Progenitor cell of endocrine pancreas (in vitro differentiated cells): ENCODE measurements at places on chromosomes 1 and 21. TPM values are rescaled to one million over a fixed set of nuclear protein-coding genes. Genes with fewer than 3 reads are reported as not detected.

The ADCY10 gene
- 0.55 and 0.60 TPM in 2 replicates for total RNA-seq

- no peaks in the 10 kb centered on the region for H3K36me3 ChIP-seq
- peak overlapping the region; percentile 55 for H3K4me3 ChIP-seq
- no peak overlapping the region for H3K27ac ChIP-seq
- H3K27me3 ChIP-seq: peaks cover 25% of the 10 kb centered on the region
Measured at GRCh38 chr1:15155191-15155590, 1.6 kb downstream of the TMEM51 start.

DNA sequence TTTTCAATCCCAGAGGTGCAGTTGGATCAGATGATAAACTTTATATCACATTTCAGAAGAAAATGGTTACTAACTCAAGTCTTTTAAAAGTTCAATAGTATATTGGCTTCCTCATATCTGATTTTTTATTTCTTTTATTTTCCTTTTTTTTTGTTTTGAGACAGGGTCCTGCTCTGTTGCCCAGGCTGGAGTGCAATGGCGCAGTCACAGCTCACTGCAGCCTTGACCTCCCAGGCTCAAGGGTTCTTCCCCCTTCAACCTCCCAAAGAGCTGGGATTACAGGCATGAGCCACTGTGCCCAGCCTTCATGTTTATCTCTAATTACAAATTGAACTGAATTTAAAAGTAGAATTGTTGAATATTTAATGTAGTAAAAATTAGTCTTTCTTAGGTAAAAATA is 13.9 kb downstream of the FLVCR1 start:
- peaks cover 23% of the 10 kb centered on the region for H3K36me3 ChIP-seq
- no peak overlapping the region for H3K4me3 ChIP-seq
- H3K27ac ChIP-seq: no peak overlapping the region

The EFNA3 gene
- total RNA-seq: 9.0 and 10.5 TPM in 2 replicates

The CDC42BPA gene
- total RNA-seq: 32.7 and 35.3 TPM in 2 replicates

GRCh38 chr1:86993269-86993985 is 79.0 kb downstream of the HS2ST1 start:
- DNase-seq: no peak
- H3K4me3 ChIP-seq: no peak overlapping the region
- H3K27me3 ChIP-seq: no peaks in the 10 kb centered on the region

GRCh38 chr1:167935216-167936067 is 1.0 kb upstream of the DCAF6 start:
- H3K4me3 ChIP-seq: peak overlapping the region; percentile 98
- peaks cover 27% of the 10 kb centered on the region for H3K4me1 ChIP-seq
- no peaks in the 10 kb centered on the region for H3K36me3 ChIP-seq
- no peak for DNase-seq
- no peaks in the 10 kb centered on the region for H3K27me3 ChIP-seq
- H3K27ac ChIP-seq: peak overlapping the region; percentile 100

GRCh38 chr1:29599071-29599470 is 362.7 kb downstream of the PTPRU start:
- H3K4me1 ChIP-seq: no peaks in the 10 kb centered on the region
- H3K27ac ChIP-seq: peak overlapping the region; percentile 27
- no peak for DNase-seq
- H3K27me3 ChIP-seq: peaks cover 15% of the 10 kb centered on the region
- no peaks in the 10 kb centered on the region for H3K36me3 ChIP-seq
- H3K4me3 ChIP-seq: no peak overlapping the region

GRCh38 chr1:29683472-29683871 is 447.1 kb downstream of the PTPRU start:
- no peaks in the 10 kb centered on the region for H3K36me3 ChIP-seq
- DNase-seq: no peak

GRCh38 chr1:218964471-218965185 is 209.1 kb upstream of the LYPLAL1 start:
- DNase-seq: no peak
- H3K36me3 ChIP-seq: no peaks in the 10 kb centered on the region
- no peak overlapping the region for H3K27ac ChIP-seq
- no peak overlapping the region for H3K4me3 ChIP-seq

The CLCA4 gene
- not detected in 2 replicates for total RNA-seq

DNA sequence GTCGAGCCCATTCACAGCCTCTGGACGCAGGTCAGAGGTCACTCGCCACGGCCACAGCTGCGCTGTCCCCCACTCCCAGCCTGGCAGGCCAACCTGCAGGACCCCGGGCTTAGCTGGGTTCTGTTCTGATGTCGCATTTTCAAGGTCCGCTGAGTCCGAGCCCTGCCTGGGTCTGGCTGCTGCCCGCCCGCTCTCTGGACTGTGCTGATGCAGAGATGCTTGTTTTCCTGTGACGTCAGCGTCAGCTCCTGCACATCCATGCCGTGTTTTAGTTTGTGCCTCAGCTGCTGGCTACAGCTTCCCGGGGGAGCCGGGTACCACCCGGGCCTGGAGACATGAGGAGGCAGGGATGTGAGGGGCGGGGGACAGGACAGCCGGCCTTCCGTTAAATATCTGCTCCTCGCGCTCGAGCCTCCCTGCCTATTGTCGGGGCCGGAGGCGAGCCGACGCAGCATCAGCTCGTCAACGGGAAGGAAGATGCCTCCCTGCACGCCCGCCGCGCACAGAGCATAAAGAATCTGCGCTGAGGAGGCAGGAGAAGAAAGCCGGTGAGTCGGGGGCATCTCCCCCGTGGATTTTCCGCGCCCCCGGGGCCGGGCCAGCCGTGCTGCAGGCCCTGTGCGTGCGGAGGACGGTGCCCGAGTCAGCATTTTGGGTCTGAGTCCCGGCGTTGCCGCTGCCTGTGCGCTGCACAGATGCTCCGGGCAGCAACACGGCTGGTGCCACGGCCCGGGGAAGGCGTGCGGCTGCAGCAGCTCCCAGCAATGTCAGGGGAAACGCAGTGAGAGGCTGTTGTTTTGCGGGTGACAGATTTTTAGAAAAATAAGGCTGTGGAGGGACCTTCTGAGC is 23.4 kb downstream of the PRKCZ start:
- no peaks in the 10 kb centered on the region for H3K4me1 ChIP-seq
- DNase-seq: no peak
- H3K27me3 ChIP-seq: no peaks in the 10 kb centered on the region
- H3K27ac ChIP-seq: no peak overlapping the region

DNA sequence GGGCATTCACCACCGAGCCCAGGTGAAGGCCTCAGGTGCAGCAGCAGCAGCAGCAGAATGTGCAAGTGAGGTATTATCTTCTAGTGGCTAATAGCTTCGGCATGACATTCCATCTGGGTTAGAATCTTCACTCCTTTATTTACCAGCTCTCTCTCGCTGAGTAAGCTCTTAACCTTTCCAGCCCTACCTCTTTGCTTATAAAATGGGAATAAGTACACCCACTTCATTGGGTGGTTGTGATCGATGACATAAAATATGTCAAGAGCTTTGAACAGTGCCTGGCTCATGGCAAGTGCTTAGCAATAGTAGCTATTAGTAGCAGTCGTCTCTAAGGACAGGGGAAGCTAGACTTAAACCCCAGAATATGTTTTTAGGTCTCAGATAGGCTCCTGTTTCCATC is 149.5 kb downstream of the NOS1AP start:
- H3K4me1 ChIP-seq: peaks cover 24% of the 10 kb centered on the region
- no peaks in the 10 kb centered on the region for H3K36me3 ChIP-seq
- H3K27me3 ChIP-seq: no peaks in the 10 kb centered on the region
- no peak overlapping the region for H3K4me3 ChIP-seq
- DNase-seq: no peak

The AKR1A1 gene
- total RNA-seq: 213 and 214 TPM in 2 replicates

GRCh38 chr1:232704256-232704655 is 74.3 kb upstream of the SIPA1L2 start:
- no peak overlapping the region for H3K4me3 ChIP-seq
- H3K36me3 ChIP-seq: no peaks in the 10 kb centered on the region
- H3K4me1 ChIP-seq: peaks cover 17% of the 10 kb centered on the region
- H3K27me3 ChIP-seq: peaks cover 11% of the 10 kb centered on the region
- H3K27ac ChIP-seq: no peak overlapping the region

- no peak overlapping the region for H3K4me3 ChIP-seq
- H3K36me3 ChIP-seq: no peaks in the 10 kb centered on the region
- H3K27me3 ChIP-seq: no peaks in the 10 kb centered on the region
Measured at GRCh38 chr1:24119859-24120756, 8.2 kb upstream of the MYOM3 start.

DNA sequence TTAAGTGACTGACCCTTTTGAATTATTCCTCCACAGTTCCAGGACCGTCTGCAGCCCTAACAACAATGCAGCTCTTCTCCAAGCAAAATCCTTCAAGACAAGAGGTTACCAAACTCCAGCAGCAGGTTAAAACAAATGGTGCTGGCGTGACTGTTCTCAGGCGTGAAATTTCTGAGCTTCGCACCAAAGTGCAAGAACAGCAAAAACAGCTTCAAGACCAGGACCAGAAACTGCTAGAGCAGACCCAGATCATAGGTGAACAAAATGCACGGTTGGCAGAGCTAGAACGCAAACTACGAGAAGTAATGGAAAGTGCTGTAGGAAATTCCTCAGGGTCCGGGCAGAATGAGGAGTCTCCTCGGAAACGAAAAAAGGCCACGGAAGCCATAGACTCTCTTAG is 25.7 kb upstream of the DEGS1 start:
- H3K4me1 ChIP-seq: no peaks in the 10 kb centered on the region
- H3K4me3 ChIP-seq: no peak overlapping the region
- no peaks in the 10 kb centered on the region for H3K27me3 ChIP-seq
- no peak for DNase-seq

- peak overlapping the region; percentile 76 for H3K27ac ChIP-seq
- H3K4me3 ChIP-seq: no peak overlapping the region
- H3K4me1 ChIP-seq: peaks cover 18% of the 10 kb centered on the region
Measured at GRCh38 chr1:10287023-10287645, 76.8 kb downstream of the KIF1B start.

DNA sequence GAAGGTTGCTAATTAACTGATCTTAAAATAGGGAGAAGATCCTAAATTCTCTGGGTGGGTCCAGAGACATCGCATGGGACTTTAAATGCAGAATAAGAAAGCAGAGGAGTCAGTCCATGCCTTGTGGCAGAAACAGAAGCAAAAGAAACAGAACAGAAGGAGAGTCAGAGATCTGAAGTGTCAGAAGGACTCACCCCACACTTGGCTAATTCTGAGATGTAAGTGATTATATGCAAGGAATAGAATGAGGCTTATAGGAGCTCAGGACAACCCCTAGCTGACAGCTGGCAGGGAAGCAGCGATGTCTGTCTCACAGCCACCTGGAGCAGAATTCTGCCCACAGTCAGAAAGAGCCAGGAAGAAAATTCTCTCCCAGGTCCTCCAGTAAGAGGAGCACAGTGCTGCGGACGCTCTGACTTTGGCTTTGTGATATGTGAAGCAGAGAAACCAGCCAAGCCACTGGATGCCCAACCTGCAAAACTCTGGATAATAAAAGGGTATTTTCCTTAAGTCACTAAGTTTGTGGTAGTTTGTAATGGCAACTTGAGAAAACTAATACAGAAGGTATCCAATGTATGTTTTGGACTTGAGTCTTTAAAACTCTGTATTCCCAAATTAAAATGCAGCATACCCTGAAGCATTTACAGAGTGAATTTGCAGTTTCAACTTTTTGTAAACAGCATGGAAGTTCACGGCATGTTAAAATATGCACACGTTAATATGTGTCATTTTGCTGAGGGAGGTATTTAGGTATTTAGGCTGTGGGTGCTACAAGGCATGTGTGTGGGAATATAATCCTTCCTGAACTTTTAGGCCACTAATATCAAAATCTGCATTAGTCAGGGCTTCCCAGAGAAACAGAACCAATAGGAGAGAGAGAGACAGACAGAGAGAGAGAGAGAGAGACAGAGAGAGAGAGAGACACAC is 388.5 kb downstream of the PCP4 start:
- no peak for DNase-seq
- H3K27me3 ChIP-seq: no peaks in the 10 kb centered on the region
- H3K4me3 ChIP-seq: no peak overlapping the region
- H3K36me3 ChIP-seq: no peaks in the 10 kb centered on the region
- H3K4me1 ChIP-seq: no peaks in the 10 kb centered on the region

DNA sequence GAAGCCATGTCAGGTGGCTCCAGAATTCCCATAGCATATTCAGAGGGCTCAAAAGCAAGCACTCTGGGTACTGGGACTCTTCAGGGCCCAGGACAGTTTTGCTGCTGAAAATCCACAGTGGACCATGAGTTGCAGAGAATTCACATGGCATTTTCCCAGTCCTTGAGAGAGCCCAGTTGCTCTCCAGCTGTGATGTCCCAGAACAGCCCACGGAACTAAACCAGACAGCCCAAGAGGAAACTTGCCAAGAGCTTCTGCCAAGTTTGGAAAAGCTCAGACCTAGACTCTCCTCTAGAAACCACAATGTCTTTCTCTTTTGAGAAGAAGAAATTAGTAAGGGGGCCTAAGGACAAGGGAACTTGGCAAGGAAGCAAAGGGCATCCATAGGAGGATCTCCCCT is 69.4 kb downstream of the RGS2 start:
- no peak for DNase-seq
- H3K27ac ChIP-seq: no peak overlapping the region
- no peaks in the 10 kb centered on the region for H3K36me3 ChIP-seq
- H3K4me3 ChIP-seq: no peak overlapping the region
- H3K27me3 ChIP-seq: no peaks in the 10 kb centered on the region

DNA sequence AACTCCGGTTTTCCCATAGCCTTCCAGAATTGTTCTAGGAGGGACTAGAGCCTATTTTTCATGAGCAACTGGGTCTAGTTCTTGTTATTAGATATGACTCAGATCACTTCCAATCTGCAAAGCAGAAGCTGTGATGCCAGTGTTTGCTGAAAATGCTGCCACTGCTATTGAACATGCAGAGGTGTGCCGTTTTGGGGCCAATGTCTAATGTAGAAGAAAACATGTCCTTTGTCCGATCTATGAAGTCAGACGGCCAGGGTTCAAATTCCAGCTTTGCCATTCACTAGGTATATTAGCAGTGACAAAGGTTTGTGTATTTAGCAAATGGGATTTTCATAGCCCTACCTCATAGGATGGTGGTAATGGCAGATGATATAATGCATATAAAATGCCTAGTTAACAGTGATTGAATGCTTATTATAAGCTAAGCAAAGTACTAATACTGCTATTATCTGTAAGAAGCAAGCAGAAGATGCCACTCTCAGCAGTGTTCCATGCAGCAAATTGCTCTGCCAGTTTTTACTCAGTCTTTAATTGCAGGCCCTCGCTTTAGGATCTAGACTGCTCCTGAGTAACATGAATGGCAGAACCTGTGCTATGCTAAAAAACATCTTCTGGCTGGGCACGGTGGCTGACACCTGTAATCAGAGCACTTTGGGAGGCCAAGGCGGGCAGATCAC is 40.1 kb upstream of the CXADR start:
- no peaks in the 10 kb centered on the region for H3K36me3 ChIP-seq
- no peak overlapping the region for H3K4me3 ChIP-seq
- peaks cover 8% of the 10 kb centered on the region for H3K4me1 ChIP-seq
- no peak overlapping the region for H3K27ac ChIP-seq
- H3K27me3 ChIP-seq: no peaks in the 10 kb centered on the region

The PTGER3 gene
- total RNA-seq: 3.0 and 3.1 TPM in 2 replicates

The DMBX1 gene
- not detected in 2 replicates for total RNA-seq

- H3K27me3 ChIP-seq: no peaks in the 10 kb centered on the region
- peaks cover 16% of the 10 kb centered on the region for H3K36me3 ChIP-seq
- DNase-seq: no peak
- H3K4me3 ChIP-seq: peak overlapping the region; percentile 42
- H3K27ac ChIP-seq: peak overlapping the region; percentile 59
Measured at GRCh38 chr21:41477641-41478318, 30.2 kb downstream of the TMPRSS2 start.

- H3K27me3 ChIP-seq: no peaks in the 10 kb centered on the region
- peaks cover 7% of the 10 kb centered on the region for H3K36me3 ChIP-seq
- no peaks in the 10 kb centered on the region for H3K4me1 ChIP-seq
- DNase-seq: no peak
- no peak overlapping the region for H3K4me3 ChIP-seq
- no peak overlapping the region for H3K27ac ChIP-seq
Measured at GRCh38 chr1:5908461-5909375, 83.5 kb downstream of the NPHP4 start.

- no peak overlapping the region for H3K4me3 ChIP-seq
- no peaks in the 10 kb centered on the region for H3K4me1 ChIP-seq
- H3K36me3 ChIP-seq: no peaks in the 10 kb centered on the region
- H3K27ac ChIP-seq: no peak overlapping the region
- no peak for DNase-seq
Measured at GRCh38 chr21:38054334-38054733, 138.1 kb upstream of the KCNJ6 start.
